RWPE2 (cell line): ENCODE measurements at places on chromosomes 6 and 20.

DNA sequence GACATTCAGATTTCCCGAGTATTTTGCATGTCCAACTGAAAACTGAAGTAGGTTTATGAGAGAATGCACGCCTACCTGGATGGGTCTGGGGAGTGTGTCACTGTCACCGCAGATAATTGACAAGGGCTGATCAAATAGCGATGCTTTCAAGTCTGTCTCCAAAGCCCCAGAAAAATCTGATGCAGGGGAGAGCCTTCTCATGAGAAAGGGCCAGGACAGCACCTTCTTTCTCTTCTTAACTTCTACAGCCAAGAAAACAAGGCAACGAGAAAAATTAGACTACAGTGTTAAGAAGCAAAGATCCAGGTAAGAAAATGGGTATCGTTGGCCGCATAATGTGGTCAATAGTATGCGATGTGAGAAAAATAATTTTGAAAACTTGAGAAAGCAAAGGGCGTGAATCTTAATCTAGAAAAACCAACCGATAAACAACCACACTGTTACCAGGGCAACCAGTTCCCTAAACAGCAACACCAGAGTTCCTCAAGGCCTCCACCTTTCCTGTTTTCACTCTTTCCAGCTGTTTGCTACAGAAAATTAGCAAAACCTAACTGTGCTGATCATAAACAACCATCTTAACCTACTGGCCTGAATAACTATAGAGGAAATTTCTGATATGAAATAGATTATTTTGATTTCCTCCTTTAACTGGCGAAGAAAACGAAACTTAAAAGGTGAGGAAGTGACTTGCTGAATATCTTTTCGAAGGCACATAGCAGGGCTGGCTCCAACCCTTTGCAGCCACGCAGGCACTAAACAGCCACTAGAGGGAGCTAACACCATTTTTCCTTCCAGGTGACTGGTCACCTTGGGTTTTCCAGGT lies 2.6 kb downstream of the TAGAP start:
- DNase-seq, result no peak

DNA sequence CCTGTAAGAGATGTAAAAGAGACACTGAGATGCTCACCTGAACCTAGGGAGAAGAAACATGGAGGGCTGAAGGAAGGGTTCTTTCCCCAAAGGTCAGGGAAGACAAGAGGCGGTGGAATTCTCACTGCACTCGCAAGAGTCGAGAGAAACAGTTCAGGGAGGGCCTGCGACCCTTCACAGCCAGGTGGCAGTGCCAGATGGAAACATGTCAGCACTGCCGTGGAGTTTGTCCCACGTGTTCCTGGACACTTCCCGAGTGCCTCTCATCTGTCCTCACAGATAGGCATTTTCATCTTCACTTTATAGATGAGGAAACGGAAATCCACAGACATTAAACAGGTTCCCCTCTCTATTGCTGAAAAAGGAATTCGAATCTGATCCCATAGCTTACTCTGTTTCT lies 70.4 kb upstream of the SYNJ2 start:
- no peak for DNase-seq

GRCh38 chr6:71737953-71738352 lies 148.4 kb upstream of the RIMS1 start:
- no peak for DNase-seq

GRCh38 chr20:13333793-13334192 lies 112.7 kb downstream of the ISM1 start:
- DNase-seq, result no peak

GRCh38 chr6:38136547-38136946 lies 317.0 kb downstream of the ZFAND3 start:
- DNase-seq, result no peak

DNA sequence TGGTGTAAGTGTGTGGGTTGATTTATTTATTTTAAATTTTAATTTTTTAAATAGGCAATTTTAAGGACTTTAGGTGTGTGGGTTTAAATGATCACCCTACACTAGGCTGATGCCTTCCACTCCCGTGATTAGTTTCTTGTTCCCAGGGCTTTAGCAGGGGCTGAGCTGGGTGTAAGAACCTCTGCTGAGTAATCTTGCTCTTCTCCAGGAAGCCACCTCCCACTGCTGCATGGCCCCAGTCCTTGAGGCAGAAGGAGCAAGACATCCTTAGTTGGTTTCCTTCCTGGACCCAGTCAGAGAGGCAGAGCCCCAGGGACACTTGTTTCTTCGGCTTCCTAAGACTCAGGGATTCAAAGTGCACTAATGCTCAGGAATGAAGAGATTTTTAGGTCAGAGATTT lies 19.8 kb upstream of the CDC5L start:
- DNase-seq, result no peak
